ENCODE measurements at places on chromosomes 11 and 22.

DNA sequence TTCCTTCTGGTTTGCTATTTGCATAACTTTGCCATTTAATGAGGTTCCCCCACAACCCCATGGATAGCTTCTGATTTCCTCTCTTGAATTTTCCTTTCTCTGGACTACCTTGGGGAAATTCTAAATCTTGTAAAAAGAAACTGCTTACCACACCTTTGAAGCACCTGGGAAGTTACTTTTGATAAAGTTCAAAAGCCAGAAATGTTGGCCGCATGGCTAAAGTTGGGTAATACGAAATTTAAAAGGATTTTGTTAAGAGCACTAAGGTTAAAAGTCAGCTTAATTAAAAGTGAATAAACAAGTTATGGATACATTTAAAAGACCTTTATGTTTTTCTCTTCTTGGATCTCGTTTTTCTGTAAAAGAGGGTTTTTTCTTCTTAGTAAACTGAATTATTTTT lies 5.5 kb downstream of the CASP4 start:
- no peak for DNase-seq

- DNase-seq: no peak
Observed at GRCh38 chr11:124310721-124311120, 3.0 kb downstream of the OR8D1 start.

DNA sequence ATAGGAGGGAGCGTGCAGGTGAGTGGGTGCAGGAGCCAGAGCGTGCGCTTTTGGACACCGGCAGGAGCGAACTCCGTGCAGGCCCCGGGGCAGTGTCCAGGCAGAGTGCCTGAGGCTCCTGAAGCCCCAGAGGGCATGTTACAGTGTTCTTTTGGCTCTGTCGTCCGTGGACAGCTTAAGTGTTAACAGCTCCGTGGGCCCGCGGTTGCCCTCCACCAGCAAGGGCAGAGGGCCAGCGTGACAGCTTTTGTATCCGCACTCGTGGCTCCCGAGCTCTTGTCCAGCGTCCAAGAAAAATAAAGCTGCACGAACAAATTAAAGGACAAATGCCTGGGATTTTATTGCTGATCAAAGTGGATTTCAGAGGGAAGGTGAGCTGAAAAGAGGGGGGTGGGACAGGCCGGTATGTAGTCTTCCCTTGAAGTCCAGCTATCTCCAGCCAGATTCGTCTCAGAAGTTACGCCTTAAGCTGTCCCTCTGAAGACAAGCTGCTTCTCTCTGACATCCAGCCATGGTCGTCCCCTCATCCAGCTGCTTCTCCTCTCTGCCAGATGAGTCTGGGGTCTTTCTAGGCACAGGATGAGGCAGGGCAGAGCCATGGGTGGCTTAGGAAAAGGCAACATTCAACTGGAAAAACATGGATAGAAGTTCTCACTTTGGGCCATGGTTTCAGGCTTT lies 968 bp upstream of the TMEM109 start:
- DNase-seq: no peak

DNA sequence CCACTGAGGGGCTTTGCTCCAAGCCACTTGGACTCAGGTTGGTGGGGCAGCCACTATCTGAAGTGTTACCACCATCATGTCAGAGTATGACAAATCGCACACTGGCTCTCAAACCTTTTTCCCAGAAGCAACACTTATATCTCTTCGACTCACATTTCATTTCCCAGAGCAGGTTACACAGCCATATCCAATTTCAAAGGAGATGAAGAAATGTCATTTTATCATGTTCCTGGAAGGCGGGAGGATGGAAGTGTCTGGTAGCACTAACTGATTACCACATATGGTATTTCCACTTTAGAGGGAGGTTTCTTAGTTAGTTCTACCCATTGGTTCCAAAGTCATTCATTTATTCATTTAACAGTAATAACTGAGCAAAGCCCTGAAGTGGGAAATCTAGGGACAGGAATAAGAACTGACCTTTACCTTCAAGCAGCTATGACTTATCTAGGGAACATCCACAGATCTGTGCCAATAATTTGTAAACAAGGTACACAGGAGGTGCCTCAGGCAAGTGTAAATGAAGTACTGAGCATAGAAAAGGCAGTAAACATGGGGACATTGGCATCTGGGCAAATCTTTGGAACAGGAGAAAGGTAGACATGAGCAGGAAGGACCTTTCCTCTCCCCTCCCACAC lies 54.9 kb upstream of the LRRC55 start:
- no peak for DNase-seq

DNA sequence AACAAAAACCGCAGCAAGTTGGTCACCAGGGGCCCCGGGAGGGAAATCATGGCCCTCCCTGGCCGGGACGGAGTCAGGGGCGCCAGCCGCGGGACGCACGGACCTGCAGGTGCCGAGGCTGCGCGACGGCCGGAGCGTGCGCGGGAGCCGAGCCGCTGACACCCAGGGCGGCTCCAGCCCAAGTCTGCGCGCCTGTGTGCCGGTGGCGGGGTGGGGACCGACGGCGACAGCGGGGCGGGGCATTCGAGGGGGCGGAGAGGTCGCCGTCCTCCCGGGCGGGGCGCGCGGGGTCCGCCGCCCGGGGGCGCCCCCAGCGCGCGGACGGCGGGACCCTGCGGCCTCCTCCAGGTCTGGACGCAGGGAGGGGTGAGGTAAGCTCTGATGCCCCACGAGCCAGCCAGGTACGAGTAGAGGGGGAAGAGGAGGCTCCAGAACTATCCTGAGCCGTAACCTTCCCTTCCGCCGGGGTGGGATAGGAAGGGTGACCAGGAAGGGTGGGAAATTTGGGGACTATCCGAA lies at the start of gene ESAM:
TSS of gene ESAM (minus strand) at position 186 of the 519 bp plus-strand sequence. CDS start at position 50, 136 bp downstream.
- DNase-seq: no peak

DNA sequence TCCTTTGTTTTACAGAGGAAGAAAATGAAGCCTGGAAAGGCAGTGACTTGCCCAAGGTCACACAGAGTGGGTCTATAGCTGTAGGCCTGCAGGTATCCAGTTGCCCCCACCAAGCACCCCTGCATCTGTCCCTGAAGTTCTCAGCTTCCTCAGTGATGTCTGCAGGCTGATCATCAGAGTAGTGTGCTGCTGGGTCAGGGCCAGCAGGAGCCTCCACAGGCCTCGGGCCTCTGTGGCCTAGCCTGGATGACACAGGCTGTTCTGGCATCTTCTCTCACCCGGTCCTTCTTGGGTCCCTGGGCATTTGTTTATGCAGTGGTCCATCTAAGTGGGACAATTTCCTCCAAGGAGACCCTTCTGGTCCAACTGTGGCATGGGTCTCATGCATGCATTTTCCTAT lies 74.8 kb upstream of the E2F8 start:
- no peak for DNase-seq

DNA sequence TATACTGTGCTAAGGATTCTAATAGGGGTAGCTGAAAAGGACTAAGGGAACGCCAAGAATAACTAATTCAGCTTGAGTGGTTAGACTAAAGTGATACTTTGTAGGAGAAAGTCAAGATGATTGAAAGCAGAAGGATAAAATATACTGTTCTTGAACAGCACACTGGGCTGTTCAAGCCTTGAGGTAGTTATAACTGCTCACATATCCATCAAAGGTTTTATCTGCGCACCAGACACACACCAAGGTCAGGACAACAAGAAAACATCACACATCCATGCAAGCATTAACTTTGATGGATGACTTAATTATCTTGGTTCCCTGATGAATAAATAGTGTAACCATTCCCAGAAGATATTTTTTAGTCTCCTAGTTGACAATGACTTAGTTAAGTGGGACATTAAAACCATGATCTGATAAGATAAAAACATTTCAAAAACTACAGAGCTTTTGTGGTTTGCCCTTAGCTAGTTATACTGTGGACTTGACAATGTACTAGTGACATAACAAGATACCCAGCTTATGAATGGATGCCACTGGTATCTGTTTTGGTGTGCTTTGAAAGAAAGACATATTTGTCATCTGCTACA lies 728.9 kb downstream of the JRKL start:
- DNase-seq: no peak

DNA sequence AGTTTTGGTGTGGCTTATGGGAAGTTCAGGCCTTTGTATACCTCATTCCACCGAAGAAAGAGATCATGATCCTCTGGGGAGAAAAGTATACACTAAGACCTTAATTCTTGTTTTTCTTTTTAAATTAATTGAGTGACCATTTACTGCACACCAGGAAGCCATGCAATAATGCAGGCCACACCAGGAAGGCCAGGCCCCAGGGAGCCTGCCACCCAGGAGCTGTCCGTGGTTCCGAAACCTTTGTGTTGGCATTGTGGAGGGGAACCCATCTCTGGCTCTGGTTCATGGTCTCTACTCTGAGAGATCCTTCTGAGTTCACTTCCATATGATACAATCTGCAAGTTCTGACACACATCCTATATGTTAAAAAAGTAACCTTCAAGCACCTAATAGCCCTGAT lies 291.8 kb downstream of the MIAT start:
- no peak for DNase-seq

Data from NCI-H1436 treated with DMSO at 0.1 percent for 48 hours (cell line).